ENCODE measurements at places on chromosomes 4 and X.

DNA sequence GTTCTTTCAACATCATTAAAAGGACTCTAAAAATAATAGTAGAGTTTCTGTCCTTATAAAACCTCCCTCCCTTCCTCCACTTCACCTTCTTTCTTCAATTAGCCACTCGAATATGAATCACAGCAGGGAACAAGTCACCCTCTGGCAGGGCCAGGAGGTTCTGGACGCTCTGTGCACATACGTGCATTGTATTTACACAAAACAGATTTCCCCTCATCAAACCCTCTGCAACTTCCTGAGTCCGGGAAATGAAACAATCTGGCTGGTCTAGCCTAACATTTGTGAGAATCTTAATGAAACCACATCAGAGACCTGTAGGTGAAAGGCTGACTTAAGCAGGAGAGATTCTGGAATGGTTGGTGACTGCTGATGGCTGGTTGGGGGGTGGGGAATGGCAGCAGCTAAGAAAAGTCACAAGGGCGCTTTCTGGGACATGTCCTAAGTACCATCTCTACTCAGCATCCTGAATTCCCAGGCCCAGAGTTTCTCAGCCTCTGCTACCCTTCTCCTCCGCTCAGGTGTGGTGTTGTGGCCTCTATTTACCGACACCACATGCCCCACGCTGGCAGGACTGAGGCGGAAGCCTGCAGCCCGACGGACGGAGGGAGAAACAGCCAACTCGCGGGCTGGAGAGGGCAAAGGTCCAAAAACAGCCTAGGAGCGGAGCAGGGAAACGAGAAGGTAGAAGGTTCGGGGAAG is 1.0 kb downstream of the ZDHHC9 start:
- no peak for DNase-seq

DNA sequence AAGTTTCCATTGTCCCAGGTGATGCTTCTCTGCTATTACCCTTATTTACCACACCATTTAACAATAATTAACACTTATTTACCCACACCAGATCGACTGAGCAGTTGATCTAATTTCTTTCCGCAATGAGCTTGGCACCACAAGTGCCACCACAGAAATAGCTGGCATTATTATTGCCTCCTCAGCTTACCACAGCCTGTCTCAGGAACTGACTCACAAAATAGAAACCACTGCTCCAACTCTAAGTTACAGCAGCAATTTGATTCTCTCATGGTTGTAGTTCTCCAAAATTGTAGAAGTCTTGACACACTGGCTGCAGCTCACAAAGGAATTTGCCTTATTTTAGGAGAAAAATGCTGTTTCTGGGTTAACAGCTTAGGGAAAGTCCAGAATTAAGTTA is 22.5 kb downstream of the ZNF721 start:
- DNase-seq = no peak

DNA sequence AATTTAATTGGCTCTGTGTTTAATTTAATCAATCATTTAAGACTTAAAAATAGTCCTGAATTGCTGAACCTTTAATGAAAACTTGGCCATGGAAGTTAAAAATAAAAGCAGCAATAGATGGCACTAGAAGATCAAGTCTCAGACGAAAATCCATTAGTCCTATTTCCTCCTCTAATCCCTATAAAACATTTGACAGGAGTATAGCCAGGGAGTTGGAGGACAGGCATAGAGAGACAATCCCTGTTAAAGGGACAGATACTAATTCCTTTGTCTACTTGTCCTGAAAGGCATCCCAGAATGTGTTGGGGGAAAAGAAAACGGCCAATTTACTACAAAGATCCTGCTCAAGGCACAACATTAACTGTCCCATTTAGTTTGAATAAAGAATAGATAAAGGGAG is 276.3 kb upstream of the TACR3 start:
- DNase-seq = no peak

GRCh38 chr4:17773135-17773698 is 8.2 kb downstream of the FAM184B start:
- no peak for DNase-seq

DNA sequence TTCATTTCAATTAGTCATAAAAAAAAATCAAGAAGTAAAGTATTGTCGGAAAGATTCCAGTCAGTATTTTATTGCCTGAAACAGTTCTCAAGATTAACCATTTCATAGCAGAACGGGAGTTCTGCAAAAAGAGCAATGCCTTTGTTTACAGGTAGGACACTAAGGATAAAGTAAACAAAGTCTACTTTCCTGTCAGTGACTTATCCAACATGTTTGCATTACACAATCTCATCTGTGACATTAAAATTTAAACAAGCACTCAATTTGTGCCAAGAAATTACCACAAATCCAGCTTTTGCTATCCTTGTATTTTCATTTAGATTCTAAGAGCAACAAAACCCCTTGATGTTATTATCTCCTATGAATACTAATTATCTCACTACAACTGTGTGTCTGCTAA is 306.5 kb upstream of the LDB2 start:
- DNase-seq = no peak

DNA sequence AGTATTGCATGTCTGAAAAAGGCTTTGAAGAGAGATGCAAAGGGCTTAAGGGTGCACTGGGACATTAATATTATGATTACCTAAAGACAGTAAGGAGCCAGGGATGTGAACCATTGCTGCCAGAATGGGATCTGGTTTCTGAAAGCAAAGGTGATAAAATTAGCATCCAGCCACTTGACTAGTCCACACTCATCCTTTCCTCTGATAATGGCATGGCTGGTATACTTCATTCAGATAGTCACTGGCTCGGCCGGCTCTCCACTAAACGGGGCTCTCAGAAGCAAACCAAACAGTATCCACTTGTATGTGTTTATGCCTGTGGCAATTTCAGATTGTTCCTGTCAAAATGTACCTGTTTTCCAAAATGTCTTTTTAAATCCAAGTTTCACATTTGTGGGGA is 46.4 kb downstream of the MAMLD1 start:
- DNase-seq = no peak

DNA sequence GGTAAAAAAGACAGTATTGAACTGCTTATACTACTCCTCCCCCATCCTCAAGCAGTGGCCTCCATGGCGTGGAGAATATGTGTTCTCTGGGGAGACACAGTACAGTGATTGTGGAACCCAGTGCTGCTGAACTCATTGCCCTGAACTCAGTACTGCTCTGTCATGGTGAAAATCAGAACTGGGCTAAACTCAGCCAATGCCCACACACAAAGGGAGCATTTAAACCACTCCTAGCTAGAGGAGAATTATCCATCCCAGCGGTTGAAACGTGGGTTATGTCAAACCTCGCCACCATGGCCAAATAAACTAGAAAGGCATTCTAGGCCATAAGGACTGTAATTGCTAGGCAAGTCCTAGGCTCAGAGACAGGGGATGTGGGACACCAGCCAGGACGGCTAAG is 131.8 kb downstream of the SPOCK3 start:
- no peak for DNase-seq

DNA sequence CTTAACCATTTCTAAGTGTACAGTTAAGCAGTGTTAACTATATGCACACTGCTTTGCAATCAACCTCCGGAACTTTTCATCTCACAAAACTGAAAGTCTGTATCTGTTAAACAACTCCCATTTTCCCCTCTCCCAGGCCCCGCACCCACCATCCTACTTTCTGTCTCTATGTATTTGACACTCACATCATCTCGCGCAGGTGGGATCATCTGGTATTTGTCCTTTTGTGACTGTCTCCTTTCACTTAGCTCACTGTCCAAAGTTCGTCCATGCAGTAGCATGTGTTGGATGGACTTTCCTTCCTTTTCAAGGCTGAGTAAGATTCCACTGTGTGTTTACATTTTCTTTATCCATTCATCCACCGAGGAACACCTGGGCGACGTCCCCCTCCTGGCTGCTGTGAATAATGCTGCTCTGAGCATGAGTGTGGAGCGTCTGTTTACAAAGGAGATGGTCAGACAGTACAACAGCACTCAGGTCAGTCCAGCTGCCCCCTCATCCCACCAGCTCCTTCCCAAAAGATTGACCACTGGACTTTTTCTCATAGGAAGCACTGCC is 39.8 kb downstream of the DCTD start:
- no peak for DNase-seq

GRCh38 chrX:81874807-81875206 is 672.9 kb downstream of the SH3BGRL start:
- no peak for DNase-seq

DNA sequence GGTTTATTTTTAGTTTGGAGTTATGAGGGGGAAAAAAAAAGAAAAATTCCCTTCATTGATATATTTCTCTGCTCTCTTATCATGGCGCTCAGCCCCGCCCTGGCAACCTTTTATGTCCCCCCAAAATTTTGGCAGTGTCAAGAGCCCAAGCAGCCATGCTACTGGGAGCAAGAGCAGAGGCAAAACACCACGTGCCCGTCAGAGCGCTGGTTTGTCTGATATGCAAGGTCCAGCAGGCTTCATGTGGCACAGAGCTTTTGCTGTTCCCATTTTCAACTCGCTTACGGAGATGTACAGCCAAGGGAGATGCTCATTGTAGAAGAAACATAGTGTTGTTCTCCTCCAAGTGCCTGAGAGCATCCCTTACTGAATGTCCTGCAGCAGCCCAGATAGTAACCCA is 27.3 kb downstream of the SLITRK2 start:
- DNase-seq = no peak

DNA sequence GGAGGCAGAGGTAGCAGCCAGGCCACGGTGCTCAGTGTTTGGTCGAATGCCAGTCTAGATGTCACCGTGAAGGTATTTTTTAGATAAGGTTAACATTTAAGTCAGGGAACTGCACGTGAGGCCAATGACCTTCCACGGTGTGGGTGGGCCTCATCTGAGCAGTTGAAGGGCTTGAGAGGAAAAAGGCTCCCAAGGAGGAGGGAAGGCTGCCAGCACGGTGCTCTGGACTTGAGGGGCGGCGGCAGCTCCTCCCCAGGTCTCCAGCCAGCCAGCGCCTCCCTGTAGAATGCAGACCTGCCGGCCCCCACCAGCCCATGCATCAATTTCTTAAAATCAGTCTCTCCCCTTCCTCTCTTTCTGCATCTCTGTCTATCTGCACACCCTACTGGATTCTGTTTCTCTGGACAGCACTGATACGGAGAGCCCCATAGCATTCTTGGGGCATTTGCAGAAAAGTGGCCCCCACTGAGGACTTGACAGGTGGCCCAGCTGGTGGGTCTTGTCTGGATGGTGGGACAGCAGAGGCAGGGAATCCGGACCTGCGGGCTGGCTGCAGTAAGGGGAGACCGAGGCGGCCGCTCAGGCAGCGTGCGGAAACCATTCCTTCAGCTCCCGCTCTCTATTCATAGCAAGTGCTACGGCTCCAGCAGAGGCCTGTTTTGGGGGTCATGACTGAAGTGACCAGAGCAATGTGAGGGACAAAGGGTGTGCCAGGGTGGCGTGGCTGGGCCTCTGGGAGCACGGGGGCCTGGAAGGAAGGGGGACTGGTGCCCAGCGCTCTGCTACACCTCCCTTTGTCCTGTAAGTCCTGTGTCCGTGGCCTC is 7.9 kb upstream of the RGS12 start:
- DNase-seq = no peak

DNA sequence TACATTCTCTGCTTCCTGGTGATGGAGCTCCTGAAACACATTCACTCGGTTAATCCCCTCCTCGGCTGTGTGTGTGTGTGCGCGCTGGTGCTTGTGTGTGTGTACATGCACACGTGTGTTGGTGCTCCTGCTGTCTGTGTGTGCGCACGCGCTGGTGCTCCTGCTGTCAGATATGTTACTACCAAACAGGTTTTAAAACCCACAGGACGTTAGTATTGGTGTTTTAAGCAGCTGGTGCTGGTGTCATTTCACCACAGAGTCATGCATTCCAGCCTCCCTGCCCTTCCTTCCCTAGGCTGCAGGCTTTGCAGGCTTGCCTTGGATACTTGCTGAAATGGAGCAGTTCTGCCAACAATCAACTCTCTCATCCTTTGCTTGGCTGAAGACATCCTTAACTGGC is 48.1 kb upstream of the CPLX1 start:
- no peak for DNase-seq

Measured in CD4-positive, alpha-beta T cell treated with Interleukin-21 for 1 hour (primary cell).